ENCODE measurements at places on chromosomes 4 and X.

GRCh38 chr4:24519649-24520048 is 64.7 kb downstream of the DHX15 start:
- no peak for DNase-seq

DNA sequence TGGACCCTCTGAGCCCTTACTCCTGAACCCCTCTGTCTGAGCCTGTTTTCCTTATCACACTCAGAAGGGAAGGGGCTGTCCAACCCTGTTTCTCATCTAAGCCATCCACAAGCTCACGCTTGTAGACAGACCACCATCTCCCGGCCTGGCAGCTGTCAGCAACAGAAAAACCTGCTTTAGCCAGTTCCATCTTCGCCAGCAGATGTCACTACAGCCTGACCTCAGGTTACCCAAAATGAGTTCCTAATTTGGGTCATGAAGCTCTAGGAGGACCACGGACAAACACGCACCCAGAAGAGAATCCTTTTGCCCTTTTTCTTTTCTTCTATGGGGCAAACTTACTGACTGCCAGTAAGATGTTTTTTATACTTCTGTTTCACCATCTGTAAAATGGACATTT is 445.4 kb downstream of the BCOR start:
- peak; percentile 20 for DNase-seq

- no peak for DNase-seq
Measured at GRCh38 chrX:39889704-39890103, 208.1 kb downstream of the BCOR start.

DNA sequence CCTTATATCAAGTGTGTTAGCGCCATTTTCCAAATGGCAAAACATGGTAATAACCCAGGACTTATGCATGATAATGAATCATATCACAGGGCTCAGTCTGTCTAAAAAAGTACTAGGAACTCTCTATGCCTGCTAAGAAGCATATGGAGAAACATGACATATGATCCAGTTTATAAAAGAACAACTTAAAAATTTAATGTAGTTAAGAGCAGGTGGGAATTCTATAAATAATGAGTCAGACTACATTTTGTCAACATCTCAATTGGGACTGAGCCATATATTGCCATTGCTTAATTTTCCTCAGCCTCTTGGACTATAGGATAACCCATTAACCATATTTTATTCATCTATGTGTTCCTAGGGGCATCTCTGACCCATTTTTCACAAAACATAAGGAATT is 360.4 kb upstream of the AGA start:
- no peak for DNase-seq

DNA sequence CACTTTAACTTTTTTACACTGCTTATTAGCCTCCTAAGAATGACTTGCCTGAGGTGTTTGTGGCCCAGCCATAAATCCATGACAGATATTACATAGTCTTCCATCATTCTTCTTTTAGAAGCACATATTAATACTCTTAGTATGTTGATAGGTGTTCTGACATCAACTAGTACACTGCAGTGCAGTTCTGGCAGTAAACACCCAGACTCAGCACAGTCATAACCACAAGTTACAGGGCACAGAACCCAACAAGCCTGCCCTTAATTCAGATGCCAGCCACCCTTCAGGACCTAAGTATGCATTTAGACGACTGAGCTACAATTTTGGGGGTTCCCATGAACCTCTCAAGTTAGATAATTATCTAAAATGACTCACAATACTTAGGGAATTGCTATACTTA is 36.5 kb upstream of the GUCY1B1 start:
- no peak for DNase-seq

DNA sequence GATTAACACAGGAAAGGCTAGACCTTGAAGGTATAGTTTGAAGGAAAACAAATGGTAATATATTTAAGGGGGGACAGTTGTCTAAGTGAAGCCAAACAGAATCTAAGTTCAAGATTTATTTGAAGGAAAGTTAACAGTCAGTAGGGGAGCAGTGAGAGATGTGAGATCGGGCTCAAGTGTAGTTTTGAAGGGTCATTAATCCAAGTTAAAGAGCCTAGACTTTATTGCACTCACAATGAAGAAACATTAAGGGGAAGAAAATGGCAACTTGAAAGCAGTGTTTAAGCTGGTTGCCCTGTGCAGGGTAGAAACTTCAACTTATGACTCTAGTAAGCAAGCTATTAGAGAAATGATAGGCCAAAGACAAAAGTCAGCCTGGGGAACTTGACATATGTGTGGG is 1952.2 kb downstream of the PCDH7 start:
- no peak for DNase-seq

DNA sequence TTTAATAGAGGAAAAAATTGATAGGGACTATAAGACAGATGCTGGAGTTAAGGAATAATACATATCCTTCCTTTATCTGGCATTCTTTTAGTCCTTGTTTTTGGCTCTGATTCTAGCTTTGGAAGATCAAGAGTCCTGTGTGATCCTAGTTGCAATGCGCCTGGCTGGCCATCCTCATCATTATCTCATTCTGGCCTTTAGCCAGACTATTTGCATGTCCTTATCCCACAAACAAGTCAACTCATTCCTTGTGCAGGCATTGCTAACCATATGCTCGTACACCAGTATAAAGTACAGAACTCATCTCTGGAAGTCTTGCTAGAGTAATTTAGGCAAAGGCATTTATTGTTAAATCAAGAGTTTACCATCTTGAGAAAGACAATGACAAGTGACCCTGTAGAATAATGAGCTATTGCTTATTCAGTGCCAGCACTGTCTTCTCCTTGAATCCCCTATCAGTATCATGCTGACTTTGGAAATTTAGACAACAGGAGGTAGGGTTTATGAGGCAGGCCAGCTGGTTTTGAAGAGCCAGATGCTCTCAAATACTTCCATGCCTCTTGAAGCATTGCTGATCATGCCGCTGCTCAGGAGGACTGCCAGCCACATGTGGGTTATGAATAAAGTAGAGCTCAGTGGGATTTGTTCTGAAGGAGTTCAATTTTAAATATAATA is 1730.3 kb upstream of the TENM3 start:
- DNase-seq: no peak

- peak; percentile 9 for DNase-seq
Measured at GRCh38 chrX:79325263-79325958, 41.7 kb downstream of the ITM2A start.

DNA sequence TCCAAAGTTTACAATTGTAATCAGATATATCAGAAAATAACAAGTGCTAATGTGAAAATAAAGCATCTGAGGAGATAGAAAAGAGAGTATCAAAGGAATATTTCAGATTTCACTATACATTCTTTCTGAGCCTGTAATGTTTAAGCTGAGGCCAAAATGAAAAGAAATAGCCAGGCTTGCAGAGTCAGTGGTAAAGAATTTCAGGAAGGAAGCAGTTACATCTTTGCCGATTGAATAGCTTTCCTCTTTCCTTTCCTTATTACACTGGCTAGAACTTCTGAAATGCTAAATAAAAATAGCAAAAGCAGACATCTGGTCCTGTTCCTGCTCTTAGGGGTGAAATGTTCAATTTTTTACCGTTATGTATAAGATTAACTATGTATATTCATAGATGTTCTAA is 1441.6 kb upstream of the PCDH7 start:
- DNase-seq: no peak

DNA sequence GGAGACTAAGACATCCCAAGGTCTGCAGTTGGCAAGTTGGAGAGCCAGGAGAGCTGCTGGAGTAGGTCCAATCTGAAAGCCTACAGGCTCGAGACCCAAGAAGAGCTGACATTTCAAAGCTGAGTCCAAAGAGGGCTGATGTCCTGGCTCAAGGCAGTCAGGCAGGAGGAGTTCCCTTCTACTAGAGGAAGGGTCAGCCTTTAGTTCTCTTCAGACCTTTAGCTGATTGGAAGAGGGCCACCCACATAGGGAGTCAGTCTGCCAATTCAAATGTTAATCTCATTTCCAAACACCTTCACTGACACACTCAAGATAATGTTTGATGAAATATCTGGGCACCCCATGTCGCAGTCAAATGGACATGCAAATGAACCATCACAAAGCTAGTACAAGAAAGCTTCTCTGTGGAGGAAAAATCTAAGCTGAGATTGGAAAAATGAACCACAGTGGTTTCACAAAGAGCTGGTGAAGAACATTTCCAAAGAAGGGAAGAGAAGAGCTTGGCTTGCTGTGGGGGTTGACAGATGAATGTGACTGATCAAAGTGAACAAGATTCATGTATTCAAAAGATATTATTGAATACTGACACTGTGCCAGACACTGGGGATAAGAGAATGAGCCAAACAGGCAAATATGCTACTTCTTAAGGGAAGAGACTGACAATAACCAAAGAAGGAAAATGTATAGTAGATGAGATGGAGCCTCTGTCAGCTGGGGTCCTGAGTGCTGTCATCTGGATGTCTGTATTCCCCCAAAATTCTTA is 61.2 kb downstream of the STK32B start:
- no peak for DNase-seq
